CD4-positive, alpha-beta memory T cell (primary cell): ENCODE measurements at places on chromosomes 11 and 22.

GRCh38 chr11:21564095-21564494 is 628.8 kb upstream of the ANO5 start:
- no peak for DNase-seq

- DNase-seq = no peak
Observed at GRCh38 chr11:76667856-76668255, 2.7 kb downstream of the LRRC32 start.

GRCh38 chr11:111148121-111148520 is 97.4 kb upstream of the POU2AF2 start:
- DNase-seq = no peak

DNA sequence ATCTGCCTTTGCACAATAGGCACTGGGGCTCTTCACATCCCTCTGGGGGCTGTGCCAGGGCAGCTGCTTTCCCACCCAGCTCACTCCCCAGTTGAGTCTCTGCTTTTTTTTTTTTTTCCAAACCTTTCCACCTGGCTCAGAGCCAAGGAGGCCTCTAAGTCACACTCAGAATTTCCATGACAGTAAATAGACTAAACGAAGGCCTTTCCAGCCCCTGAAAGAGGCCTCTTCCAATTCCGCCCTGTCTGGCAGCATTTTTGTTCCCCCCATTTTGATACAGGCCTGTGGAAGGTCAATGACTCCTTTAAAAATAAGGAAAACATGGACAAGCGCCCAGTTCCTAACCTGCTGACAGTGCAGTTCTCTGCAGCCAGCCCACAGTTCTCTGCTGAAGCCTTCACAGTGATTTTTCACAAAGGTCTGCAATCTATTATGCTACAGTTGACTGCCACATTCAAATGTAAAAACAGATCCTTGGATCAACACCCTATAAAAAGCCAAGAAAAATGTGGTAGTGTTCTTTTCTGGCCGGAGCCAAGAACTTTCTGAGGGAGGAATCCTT is 107.5 kb upstream of the SESN3 start:
- no peak for DNase-seq

- no peak for DNase-seq
Observed at GRCh38 chr11:94641167-94641761, 74.1 kb downstream of the PIWIL4 start.

DNA sequence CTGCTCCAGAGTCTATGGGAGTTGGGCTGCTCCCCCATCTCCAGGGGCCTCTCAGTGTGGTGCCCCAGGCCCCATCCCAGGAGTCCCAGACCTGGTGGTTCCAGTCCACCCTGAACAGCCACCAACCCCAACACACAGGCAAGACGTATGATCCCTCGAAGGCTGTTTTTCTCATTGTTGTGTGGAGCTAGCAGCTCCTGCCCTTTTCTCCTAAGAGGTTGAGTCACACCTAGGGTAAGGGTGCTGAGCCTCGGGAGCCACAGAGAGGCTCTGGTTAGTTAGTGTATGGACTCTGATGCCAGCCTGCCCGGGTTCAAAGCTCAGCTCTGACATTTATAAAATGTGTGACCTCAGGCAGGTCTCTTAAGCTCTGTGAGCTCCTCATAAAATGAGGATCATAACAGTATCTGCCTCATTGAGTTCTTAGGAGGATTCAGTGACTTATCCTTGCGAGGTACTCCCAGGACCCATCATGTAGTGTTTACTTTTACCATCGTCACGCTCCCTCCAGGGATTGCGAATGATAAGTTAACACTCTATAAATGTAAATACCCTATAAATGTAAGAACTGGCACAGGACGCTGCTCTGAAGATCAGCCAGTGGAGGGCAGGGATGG is 47.2 kb downstream of the FBLN1 start:
- no peak for DNase-seq

- DNase-seq = no peak
Observed at GRCh38 chr11:61956191-61957020, 6.3 kb downstream of the BEST1 start.

GRCh38 chr22:36807627-36808026 is 9.2 kb downstream of the PVALB start:
- no peak for DNase-seq

GRCh38 chr11:36931139-36931538 is 333.1 kb upstream of the RAG2 start:
- DNase-seq = no peak

DNA sequence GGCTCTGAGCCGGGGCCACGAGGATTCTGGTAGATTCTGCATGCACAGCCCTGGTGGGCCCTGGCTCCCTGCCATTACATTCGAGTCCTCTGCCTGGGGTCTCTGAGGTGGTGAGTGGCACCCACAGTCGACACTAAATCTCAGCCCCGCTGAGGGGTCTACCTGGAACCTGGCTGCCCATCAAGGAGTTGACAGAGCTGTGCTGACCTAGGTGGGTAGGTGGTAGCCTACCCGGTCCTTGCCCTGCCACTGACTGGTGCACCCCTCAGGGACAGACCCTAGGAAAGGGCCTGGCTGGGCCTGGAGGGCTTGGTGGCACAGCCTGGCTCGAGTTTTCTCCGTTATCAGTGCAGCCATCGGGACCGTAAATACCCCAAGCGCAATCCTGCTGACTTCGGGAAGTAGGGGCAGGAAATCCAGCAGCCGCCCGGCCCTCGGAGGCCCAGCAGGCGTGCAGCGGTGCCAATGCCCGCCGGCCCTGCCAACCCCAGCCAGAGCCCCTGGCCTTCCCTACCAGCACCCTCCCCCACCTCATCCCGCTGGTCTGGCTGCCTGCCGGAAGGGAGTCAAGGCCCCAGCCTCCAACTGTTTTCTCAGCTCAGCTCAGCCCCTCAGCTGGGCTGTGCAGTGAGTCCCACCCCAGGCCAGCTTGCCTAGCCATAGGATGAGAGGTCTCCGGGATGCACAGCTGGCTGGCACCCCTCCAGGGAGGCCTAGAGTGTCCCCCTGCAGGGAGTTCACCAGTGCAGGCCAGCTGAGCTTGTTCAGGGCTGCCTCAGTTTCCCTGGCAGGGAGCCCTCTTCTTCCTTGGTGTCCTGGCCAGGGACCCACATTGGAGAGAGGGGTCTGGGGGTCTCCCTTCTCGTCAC is 80.4 kb upstream of the KCNQ1OT1 start:
- DNase-seq = no peak

- no peak for DNase-seq
Observed at GRCh38 chr11:1153105-1153950, 4.4 kb upstream of the MUC5AC start.

DNA sequence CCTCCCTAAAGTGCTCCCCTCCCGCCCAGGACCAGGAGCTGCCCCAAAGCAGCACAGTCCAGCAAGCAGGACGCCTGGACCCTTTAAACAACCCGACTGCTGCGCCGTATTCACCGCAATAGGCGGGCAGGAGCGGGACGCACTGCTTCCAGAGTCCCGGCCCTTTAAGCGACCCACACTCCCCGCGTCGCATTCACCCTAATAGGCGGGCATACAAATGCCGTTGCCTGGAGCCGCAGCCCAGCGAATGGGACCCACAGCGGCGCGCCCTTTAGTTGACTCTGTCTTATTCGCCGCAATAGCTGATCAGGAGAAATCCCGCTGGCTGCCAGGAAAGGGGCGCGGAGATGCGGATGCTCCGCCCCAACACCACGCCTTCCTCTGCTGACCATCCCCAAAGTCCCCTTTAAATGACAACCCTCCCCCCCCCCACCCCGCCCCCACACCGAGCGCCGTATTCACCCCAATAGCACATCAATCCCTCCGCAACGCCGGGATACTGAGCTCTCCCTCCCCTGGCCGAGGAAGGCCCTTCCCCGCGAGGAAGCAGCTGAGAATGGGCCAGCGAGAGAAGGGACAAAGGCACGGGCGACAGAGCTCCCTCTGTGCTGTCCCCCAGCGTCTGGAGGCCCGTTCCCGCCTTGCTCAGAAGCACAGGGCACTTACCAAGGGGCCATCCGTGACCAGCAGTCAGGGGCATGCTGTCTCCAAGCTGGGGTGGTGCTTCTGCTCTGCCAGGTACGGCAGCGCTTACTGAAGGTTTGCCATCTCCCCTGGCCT is 4.7 kb downstream of the OSBPL5 start:
- no peak for DNase-seq

DNA sequence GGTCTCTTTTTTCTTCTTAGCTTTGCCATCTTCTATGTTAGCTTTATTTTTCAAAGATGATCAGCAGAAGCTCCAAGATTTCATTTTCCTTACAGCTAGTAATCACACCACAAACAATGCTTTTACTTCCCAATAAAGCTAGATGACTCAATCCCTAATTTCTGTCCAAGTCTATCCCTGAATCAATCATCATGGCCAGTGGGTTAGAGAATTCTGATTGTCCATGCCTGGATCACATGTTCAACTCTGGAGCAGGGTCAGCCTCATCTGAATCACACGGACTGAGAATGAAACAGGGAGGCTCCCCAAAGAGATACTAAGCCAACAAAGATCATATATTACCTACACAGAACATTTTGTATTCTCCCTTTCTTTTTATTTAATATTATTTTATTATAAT is 79.6 kb downstream of the BBOX1 start:
- DNase-seq = no peak

DNA sequence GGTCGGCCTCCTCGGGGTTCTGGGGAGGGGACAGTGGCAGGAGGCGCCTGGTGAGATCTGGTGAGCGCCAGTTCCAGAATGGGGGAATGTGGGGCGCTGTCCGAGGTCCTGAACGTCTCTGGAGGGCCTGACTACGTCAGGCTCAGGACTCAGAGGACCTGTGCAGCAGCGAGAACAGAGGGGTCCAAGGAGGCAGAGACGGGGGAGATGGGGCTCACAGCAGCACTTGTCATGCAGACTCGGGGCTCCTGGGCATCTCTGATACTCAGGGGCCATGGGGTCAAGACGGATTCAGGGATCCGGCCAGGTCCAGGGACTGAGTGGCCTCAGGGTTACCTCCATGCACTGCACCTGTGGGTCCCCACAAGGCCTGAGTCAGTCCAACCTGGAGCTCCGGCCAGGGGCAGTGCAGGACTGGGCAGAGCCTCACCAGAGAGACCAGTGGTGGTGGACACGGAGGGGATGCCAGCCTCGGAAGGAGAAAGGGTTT is 92.2 kb downstream of the BRD1 start:
- no peak for DNase-seq

- no peak for DNase-seq
Observed at GRCh38 chr11:3984896-3985295, 109.7 kb upstream of the RRM1 start.

GRCh38 chr22:29480512-29481264 is 670 bp downstream of the NEFH start:
- DNase-seq = peak; percentile 26

GRCh38 chr22:37273126-37273845 is 9.0 kb upstream of the CYTH4 start:
- no peak for DNase-seq

DNA sequence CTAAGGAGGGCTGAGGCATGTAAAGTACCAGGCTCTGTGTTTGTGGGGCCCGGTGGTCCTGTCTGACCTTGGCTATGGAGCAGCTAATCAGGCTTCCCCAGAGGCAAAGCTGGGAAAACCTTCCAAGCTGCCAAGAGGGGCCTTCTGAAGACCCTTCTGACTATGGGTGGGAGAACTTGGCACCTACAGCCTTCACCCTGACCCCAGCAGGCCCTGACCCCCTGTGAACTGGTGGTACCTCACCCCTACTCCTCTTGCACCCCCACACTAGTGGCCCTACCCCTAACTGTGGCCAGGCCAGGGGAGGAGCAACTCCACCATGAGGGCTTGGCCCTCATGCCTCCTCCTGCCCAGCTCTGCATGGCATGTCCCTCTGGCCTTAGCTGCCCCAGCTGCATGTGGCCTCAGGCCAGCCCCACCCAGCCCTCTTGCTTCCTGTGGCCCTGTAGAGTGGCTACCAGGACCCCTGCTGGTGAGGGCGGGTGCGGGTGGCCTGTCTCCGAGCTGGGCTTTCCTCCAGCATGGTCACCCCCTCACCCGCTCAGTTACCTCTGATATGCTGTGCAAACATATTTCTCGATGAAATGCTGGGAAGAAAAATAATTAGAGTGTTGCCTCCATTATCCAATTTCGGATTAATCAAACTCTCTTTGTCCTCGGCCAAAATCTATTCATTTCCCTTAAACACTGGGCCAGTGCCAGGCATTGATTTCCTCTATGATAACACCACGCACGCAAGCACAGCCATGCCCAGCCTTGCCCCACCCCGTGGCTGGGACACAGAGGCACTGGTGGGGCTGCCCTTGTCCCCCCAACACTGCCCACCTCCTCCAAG is 7.5 kb downstream of the GNAZ start:
- DNase-seq = no peak

DNA sequence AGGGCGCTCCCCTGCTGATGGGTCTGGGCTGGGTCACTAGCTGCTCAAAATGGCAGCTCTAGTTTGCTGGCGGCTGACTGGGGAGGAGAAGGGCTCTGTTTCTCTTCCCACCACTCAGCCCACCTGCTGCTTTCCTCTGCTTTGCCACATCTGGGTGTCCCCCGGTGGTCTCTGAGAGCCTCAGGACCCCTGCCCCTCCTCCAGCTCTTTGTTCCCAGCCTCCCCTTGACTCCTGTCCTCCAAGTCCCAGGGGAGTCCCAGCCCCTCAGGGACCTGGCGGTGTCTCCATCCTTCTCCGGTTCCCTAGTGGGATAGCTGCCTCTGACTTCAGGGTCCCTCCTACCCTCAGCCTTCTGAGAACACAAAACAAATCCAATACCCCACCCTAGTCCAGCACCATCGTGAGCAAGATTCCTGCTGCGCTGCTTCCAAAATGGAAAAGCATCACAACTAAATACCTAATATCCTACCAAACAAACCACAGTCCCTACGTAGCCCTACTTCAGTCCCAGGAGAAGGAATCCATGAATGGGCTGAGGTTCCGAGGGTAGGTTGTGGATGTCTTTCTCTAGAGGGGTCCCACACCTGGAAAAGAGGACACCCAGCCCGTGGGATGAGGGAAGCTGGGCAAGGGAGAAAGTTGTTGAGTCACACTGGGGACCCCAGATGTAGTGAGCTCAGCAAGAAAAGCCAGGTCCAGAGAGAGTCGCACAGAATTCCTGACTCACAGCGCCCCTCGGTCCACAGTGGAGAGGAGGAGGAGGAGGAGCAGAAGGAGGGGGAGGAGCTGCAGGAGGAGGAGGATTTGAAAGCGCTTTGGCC is 45.0 kb upstream of the NNMT start:
- no peak for DNase-seq

DNA sequence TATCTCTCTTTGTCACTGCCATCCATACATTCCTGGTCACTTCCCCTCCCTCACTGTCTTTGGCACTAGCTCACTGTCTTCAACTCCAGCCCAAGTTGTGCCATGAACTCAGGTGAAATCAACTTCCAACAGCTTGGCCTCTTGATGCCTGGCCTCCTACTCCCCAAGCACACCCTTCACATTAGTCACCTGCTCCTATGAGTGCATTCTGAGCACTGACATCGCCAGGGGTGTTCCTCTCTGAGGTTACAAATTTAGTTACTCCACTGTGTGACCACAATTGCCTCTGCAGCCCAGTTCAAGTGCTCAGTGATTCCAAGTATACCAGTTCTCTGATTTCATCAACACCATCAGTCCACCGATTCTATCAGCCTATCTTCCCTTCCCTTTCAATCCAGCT is 10.8 kb downstream of the DRD2 start:
- no peak for DNase-seq

DNA sequence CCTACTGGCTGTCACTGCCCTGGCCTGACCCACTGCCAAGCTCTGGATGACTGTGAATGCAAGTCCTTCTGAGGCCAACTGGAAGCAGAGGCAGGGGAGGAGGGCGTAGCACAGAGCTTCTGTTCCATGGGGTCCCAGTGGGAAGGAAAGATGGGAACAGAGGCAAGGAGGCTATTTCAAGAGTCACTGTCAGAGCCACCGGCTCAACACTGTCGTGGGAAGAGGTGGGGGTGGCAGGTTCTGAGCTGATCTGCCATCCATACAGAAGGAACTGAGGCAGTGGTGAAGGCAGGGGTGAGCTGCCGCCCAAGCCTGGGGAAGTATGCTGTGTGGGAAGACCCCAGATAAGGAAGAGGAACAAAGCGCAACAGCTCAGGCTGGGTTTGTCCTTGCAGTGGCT is 54.7 kb downstream of the SGSM3 start:
- no peak for DNase-seq

- no peak for DNase-seq
Observed at GRCh38 chr11:12683874-12684273, 9.7 kb downstream of the TEAD1 start.
